ENCODE measurements at places on chromosomes 7 and 10.

DNA sequence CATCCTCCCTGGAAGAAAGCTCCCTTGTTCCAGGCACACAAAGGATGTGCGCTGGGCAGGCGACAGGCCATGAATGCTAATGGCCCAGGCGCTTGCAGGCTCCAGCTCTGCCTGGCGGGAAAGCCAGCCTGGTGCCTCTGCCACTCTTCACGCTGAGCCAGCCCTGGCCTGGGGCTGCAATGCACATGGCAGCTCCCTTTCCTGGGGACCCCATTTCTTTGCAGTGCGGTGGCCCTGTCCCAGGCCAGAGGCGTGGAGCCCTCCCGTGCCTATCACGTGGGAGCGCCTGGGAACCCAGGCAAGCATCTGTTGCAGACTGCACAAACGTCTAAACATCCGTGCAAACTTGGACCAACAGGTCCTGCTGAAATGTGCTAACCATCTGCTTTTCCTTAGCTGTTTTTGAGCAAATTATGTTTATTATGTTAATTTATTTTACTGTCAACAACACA lies 152.1 kb upstream of the LYZL2 start:
- DNase-seq, result no peak

DNA sequence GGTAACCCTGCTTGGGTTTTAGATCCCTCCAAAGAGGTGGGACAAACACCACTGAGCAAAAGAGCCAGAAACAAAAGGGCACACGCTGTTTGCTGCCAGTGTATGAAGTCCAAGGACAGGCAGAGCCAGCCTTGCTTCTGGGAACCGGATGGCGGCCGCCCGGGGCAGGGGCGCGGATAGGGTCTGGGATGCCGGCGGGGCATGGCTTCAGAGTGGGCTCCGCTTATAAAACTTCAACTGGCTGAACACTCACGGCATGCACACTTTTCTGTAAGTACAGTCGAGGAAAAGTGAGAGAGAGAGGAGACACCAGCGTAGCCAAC lies 62.6 kb downstream of the ASB13 start:
- no peak for DNase-seq

DNA sequence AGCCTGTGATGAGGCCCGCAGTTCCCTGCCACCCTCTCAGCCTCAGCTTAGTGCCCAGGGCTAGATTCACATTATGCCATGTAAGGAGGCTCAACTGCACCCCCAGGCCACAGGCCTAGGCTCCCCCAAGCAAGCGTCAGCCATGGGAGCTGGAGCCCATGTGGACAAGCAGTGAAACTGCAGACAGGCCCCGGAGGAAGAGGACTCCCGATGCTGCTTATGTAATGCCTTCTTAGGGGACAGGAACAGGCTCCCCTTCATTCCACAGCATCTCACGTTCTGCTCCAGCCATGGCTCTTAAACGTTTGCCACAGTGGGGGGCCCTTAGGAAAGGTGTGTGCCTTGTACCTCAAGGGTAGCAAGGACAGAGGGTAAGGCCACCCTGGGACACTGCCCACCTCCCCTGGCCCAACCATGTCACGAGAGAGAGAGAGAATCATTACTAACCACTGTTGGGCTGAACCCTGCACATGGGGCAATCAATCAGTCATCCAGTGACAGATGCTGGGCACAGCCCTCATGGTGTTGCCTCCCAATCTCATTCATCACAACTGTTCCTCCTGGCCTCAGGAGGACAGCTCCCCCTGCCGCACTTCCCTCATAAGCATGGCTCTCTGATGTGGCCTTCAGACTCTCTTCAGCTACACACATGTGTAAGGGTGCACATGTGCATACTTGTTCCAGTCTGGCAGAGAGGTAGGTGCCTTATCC lies 263.0 kb downstream of the GRID1 start:
- no peak for DNase-seq

- no peak for DNase-seq
Measured at GRCh38 chr7:114819616-114820362, 102.1 kb upstream of the MDFIC start.

- DNase-seq, result no peak
Measured at GRCh38 chr10:19728376-19728775, 87.9 kb upstream of the PLXDC2 start.

GRCh38 chr7:46385662-46386309 lies 464.7 kb upstream of the IGFBP3 start:
- no peak for DNase-seq

DNA sequence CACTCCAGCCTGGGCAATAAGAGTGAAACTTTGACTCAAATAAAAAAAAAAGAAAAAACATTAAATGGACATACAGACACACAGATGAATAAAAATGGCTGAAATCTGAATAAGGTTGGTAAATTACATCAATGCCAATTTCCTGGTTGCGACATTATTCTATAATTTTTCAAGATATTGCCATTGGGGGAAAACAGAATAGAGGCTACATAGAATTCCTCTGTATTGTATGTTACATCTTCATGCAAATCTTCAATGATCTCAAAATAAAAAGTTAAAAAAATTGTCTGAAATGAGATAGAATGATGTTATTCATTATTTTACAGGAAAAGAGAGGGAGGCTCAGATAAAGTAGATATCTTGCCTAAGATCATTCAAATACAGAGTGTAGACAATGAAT lies 234.0 kb downstream of the SDHAF3 start:
- DNase-seq, result no peak

DNA sequence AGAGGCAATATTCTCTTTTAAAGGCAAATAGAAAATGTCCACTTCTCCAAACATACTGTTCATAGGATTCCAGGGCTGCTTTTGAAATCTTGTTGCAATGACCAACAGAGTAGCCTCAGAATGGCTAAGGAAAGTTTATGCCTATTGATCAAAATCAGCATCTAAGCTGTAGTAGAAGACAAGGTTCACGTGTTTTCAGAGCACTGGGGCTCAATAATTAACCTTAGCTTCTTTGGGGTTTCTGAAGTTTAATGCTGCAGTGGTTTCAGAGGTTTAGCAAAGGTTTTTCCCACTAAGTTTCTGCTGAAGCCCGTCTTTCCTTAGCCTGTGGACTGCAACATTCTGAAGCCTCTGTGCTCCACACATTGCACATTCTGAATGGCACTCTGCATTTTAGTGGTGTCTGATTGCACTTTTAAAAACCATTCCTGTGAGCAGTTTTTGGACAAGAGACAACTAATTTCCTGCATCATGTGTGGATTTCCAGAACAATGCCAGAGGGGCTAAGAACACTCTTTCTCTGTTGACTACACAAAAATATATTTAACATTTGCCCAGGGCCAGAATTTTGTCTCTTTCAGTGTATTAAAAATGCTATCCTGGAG lies 342.5 kb downstream of the PTEN start:
- DNase-seq, result no peak
